Left ventricle myocardium inferior (tissue), 1 donor: ENCODE measurements at places on chromosomes 5 and 9. TPM values are rescaled to one million over a fixed set of nuclear protein-coding genes. Genes with fewer than 3 reads are reported as not detected.

CDH6 gene
- 2.8 TPM for total RNA-seq

ANXA2R gene
- total RNA-seq: 0.82 TPM

KIAA1958 gene
- total RNA-seq: 5.6 TPM

UBE2QL1 gene
- total RNA-seq: 25.5 TPM

OMD gene
- 6.4 TPM for total RNA-seq

DNA sequence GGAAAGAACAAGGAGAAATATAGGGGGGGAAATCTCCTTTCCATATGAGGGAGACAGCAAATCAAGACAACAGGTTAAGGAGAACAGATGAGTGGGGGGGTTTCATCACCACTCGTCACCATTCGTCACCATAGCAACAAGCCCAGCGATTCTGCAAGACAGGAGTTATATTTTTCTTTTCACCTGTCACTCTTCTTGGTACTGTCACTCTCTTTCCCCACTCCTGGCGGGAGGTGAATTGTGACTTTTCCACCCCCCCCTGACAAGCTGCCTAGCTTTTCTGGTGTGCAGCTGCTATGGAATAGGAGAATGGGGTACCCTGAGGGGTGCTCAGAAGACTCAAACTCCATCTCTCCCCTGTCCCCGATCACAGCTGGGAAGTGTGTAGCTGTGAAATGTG is 239.9 kb downstream of the FAM114A2 start:
- no peak overlapping the region for H3K4me3 ChIP-seq
- H3K4me1 ChIP-seq: no peaks in the 10 kb centered on the region
- H3K27ac ChIP-seq: no peak overlapping the region
- DNase-seq: no peak
- no peaks in the 10 kb centered on the region for H3K27me3 ChIP-seq

DNA sequence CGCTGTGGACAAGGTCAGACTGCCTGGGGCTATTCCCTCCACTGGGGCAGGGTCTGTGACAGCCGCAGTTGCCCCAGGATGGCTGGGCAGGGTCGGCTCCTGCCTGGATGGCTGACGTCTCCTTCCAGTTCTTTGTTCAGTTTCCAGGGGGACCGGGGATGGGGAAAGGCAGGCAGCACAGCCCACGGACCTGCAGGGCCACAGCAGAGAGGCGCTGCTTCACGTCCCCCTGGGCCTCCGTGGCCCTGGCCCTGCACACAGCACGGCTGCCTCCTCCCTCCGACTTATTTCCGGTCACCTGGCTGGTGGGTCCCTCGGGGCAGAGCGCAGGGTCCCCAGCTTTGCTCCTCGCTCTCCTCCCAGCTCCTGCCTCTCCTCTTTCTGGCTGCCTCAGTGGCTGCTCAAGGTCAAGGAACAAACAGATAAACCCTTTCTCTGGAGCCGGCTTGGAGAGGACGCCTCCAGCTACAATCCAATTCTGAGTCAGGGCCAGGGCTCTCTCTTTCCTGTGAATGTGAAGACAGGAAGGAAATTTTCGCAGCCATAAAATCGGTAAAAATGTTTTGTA is 169.7 kb downstream of the C9orf50 start:
- peaks cover 18% of the 10 kb centered on the region for H3K4me1 ChIP-seq
- no peaks in the 10 kb centered on the region for H3K36me3 ChIP-seq
- no peaks in the 10 kb centered on the region for H3K27me3 ChIP-seq
- H3K27ac ChIP-seq: peak overlapping the region; percentile 77
- H3K4me3 ChIP-seq: peak overlapping the region; percentile 21

DNA sequence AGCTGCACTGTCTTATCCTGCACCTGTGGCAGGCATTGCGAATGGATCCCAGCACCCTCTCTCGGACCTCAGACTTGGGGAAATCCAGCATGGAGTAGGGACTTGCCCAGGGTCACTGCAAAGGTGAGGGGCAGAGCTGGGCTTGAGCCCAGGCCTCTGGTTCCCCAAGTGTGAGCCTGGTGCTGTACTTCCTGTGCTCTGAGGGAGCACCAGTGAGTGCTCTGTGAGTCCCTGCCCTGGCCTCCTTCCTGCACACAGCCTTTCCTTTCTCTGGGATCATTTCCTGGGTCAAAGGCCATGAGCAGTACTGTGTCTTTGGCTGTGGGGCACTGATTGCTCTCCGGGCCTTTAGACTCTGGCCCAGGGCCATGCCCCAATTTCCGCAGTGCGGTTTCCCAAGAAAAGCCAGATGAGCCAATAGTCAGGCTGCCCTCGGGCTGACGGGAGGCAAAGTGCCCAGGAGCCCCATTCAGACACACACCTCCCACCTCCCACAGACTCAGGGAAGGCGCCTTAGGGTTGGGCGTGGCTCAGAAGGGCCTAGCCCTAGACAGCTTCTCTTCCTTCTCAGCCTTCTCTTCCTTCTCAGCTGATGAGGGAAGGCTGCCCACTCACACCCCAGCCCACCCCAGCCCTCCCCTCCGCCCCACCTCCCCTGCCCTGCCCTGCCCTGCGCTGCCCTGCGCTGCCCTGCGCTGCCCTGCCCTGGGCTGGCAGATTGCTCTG is 23.3 kb upstream of the TRIM14 start:
- H3K4me3 ChIP-seq: no peak overlapping the region
- no peaks in the 10 kb centered on the region for H3K4me1 ChIP-seq
- peak; percentile 20 for DNase-seq

DNA sequence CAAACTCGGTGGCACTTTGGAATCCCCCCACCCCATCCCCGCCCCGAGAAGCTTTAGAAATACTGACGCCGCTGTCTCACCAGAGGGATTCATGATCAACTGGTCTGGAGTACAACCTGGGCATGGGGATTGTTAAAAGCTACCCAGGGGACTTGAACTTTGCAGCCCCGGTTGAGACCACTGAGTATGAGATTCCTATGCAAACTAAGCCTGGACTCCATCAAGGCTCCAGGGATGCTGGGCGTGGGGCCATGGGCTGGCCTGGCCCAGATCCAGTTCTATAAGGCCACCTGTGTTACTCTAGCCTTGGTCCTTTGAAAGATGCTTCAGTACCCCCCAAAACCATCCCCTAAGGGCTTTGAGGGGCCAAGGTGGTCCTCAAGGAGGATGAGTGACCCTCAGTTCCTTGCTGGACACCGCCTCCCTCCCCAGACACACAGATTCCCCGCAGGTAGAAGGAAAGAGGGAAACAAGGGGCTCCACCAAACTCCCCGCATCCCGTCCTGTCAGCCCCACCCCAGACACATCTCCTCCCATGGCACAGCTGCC is 68.5 kb downstream of the MRPL36 start:
- no peaks in the 10 kb centered on the region for H3K4me1 ChIP-seq
- peaks cover 68% of the 10 kb centered on the region for H3K27me3 ChIP-seq
- no peaks in the 10 kb centered on the region for H3K36me3 ChIP-seq
- no peak overlapping the region for H3K4me3 ChIP-seq

GRCh38 chr5:121313886-121314285 is 537.8 kb upstream of the FTMT start:
- no peak overlapping the region for H3K4me3 ChIP-seq
- H3K27ac ChIP-seq: no peak overlapping the region

DNA sequence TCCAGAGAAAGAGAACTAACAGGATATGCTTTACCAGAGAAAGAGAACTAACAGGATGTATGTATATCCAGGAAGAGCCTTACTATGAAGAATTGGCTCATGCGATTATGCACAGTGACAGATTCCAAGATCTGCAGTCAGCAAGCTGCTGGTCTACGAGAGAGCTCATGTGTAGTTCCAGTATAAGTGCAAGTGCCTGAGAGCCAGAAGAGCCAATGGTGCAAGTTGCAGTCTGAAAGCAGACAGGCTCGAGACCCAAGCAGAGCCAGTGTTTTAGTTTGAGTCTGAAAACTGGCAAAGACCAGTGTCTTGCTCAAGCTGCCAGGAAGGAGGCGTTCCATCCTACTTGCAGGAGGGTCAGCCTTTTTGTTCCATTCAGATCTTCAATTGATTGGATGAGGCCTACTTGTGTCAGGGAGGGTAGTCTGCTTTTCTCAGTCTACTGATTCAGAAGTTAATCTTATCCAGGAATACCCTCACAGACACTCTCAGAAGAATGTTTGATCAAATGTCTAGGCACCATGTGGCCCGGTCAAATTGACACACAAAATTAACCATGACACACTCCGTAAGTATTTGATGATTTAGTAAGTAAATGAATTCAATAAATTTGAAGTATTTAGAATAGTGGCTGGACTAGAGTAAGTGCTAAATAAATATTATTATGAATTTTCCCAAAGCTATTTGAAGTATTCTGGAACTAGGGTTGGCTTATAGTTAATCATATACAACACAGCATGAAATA is 372.1 kb upstream of the SGCD start:
- H3K36me3 ChIP-seq: no peaks in the 10 kb centered on the region
- no peak overlapping the region for H3K4me3 ChIP-seq
- H3K4me1 ChIP-seq: peaks cover 44% of the 10 kb centered on the region
- no peak for DNase-seq
- H3K27me3 ChIP-seq: no peaks in the 10 kb centered on the region

- peaks cover 8% of the 10 kb centered on the region for H3K27me3 ChIP-seq
- H3K4me3 ChIP-seq: no peak overlapping the region
- H3K36me3 ChIP-seq: no peaks in the 10 kb centered on the region
- no peak overlapping the region for H3K27ac ChIP-seq
Measured at GRCh38 chr9:115278326-115279035, 160.5 kb upstream of the TNC start.

- H3K27ac ChIP-seq: no peak overlapping the region
- H3K27me3 ChIP-seq: no peaks in the 10 kb centered on the region
- no peak for DNase-seq
- H3K36me3 ChIP-seq: no peaks in the 10 kb centered on the region
Measured at GRCh38 chr9:8346296-8346695, 546.7 kb upstream of the DMAC1 start.
